Spinal cord (tissue), 10 donors: ENCODE measurements at places on chromosomes 4 and X.

DNA sequence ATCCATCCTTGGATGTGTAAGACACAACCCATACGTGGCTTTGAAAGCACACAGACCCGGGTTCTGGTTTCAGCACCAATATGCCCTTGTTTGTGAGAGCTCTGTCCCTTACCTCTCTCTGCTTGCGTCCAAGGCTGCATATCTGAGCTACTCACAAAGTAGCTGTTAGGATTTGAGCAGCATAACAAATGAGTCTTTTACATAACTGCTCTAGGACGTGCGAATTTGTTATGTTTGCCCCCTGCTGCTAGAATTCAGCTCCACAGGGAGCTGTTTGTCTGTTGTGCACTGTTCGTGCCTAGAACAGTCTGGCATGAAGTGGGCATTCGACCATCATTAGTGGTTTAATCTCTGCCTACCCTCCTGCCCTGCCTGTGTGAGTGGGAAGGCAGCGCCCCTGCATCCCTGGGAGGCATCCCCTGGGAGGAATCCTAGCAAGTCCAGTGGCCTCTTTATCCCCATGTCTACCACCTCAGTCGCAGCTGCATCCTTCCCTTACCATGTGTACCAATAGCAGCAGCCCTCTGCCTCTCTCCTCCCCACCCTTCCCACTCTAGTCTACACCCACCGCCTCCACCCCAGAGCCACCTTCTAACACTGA, 42.1 kb downstream of the SLC2A9 start:
- DNase-seq, result no peak

DNA sequence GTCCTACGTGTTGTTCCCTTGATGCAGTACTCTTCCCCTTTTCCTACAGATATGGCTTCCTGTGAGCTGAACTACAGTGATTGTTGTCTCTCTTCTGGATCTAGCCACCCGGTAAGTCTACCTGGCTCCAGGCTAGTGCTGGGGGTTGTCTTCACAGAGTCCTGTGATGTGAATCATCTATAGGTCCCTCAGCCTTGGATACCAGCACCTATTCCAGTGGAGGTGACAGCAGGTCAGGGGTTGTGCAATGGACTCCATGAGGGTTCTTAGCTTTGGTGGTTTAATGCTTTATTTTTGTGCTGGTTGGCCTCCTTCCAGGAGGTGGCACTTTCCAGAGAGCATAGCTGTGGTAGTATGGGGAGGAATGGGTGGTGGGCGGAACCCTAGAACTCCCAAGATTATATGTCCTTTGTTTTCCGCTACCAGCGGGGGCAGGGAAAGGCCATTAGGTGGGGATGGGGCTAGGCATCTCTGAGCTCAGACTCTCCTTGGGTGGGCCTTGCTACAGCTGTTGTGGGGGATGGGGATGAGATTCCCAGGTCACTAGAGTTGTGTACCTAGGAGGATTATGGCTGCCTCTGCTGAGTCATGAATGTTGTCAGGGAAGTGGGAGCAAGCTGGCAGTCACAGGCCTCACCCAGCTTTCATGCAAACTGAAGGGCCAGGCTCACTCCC, 121.4 kb upstream of the ANKRD50 start:
- no peak for DNase-seq

- no peak for DNase-seq
These were observed 132.1 kb upstream of the PCDH18 start for GRCh38 chr4:137664416-137664815.

DNA sequence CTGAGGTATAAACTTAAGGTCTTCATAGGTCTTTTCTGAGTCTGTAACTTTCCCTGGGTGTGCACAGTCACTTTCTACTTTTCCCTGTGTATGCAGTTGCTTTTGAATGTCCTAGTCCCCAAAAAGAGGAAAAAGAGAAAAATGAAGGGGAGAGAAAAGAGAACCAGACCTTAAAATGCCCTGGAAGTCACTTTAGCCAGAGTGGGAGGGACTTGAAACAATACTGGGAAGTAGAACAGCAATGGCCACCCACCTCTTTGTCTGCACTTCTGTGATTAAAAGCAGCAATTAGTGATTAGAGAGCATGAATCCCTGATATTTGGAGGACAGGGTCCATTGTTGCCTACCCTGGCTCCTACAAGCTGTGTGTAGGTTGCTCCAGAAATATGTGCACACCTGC, 36.1 kb downstream of the ZCCHC13 start:
- no peak for DNase-seq

GRCh38 chrX:147950352-147950751, 30.8 kb upstream of the FMR1NB start:
- DNase-seq, result no peak

- DNase-seq, result peak; percentile 31
These were observed 434.7 kb downstream of the PACRGL start for GRCh38 chr4:21134994-21135393.

- DNase-seq, result no peak
These were observed 66.6 kb downstream of the BANK1 start for GRCh38 chr4:101857176-101857575.

DNA sequence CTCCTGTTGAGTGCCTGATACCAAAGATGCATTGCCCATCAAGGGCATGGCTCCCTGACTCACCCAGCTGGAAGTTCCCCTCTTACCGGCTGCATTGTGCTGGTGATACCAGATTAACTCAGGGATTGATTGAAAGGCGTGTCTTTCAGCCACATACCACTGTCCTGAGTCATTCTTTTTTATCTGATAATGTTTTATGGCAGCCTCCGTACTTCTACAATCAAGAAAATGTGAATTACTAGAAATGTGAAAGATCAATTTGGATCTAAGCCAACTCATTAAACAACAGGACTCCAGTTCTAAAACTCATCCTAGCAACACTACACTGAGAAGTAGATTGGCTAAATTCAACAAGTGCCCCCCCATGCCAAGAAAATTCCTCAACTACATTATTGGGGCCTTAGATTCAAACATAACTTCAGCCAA, 40.0 kb downstream of the TXK start:
- no peak for DNase-seq

- no peak for DNase-seq
These were observed 584 bp downstream of the GPC3 start for GRCh38 chrX:133984857-133985163.

DNA sequence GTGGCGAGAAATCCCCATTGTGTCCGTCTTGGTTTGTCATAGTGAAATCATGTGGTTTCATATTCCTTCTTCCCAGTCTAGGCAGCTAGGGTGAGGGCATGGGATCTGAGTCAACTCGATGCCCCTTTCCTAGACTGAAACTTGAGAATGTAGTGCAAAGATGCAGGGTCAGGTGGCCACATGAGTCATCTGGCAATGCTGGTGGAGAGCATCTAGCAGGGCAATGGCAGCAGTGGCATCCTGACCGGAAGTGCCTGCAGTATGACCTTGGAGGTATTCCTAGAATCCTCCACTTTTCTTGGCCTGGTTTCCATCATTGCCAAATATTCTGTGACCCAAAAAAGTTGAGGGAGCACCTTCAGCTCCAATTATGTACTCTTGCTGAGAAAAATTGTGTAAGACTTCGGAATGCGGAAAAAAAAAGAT, 39.1 kb upstream of the TMEM184C start:
- no peak for DNase-seq

DNA sequence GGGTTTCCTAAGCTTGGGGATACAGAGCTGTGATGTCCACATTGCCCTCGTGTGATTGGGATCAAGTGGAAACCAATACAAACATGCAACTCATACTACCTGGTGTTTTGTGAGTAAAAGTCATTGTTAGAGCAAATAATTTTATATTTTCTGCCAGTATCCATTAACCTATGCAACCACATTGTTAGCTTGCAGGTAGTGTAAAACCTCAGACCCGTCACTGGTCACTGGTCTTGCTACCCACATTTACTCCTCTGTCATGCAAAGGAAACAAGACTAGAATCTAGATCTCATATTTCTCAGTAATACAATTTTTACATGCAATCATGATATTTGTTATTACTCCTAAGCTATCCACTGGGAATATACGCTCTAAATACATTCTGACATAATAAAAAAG, 324.3 kb upstream of the NDST4 start:
- no peak for DNase-seq

DNA sequence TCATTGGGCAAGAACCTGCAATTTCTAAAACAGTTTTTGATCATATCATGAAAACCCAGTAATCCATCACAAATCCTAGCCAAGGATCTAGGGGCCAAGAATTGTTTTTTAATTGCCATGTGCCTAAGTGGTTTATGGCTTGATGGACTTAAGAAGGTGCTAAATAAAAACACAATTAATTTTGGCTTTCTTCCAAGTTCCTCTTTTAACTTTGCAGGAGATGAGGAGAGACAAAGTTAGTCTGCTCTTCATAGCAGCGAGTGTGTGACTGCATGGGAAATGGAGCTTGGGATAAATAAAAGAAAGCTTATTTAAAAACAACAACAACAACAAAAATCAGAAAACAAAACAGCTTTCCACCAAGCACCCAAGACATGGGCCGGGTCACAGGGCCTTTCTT, 41.4 kb downstream of the ARHGEF9 start:
- DNase-seq, result no peak

DNA sequence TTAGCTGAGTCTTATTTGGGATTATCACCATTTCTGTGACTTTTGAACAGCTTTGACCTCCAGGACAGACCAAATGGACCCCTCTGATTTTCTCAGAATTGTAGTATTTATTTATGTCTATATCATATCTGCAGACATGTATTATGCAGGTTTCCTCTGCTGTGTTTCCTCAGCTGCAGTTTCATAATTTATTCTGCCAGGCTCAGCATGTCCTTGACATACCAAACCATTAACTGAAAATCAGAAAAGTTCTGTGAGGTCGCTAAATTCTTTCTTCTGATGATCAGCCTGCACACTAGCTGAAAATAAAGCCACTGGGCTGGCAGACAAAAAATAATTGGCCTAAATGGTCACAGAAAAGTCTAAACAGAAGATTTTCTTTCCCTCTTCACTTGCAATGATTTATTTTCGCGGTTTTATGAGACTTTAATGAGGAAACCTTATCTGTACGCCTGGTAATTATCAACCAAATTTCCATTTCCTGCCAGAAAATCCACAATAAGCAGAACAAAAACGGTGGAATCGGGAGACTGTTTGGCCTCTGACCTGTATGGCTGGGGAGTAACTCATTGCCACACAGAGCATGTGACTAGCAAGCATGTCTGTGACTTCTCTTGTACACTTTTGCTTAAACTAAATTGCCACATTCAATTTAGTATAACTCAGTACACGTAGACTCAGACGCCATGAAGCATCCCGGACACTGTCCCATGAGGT, 150.9 kb downstream of the ENPP6 start:
- DNase-seq, result no peak

GRCh38 chr4:22478426-22478825, 37.4 kb downstream of the ADGRA3 start:
- DNase-seq, result no peak

- no peak for DNase-seq
These were observed 42.5 kb downstream of the MAMLD1 start for GRCh38 chrX:150405576-150405975.

GRCh38 chr4:26252349-26253025, 68.3 kb upstream of the RBPJ start:
- no peak for DNase-seq
